ENCODE measurements at places on chromosomes 2 and 18.

- peak; percentile 95 for DNase-seq
These were observed 34.1 kb downstream of the SOCS6 start for GRCh38 chr18:70322928-70323327.

- DNase-seq, result no peak
These were observed 26.1 kb upstream of the FAM237A start for GRCh38 chr2:206616151-206616550.

DNA sequence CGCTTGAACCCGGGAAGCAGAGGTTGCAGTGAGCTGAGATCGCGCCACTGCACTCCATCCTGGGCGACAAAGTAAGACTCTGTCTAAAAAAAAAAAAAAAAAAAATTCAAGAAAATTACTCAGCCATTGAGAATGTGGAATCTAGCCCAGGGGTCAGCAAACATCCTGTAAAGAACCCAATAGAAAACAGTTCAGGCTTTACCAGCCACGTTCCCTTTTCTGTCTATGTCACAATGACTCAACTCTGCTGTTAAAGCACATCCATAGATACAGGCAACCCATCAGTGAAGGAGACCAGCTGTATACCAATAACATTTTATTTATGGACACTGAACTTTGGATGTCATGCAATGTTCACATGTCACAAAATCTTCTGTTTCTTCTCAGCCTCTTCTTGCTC lies 435.6 kb upstream of the GYPC start:
- DNase-seq, result no peak

DNA sequence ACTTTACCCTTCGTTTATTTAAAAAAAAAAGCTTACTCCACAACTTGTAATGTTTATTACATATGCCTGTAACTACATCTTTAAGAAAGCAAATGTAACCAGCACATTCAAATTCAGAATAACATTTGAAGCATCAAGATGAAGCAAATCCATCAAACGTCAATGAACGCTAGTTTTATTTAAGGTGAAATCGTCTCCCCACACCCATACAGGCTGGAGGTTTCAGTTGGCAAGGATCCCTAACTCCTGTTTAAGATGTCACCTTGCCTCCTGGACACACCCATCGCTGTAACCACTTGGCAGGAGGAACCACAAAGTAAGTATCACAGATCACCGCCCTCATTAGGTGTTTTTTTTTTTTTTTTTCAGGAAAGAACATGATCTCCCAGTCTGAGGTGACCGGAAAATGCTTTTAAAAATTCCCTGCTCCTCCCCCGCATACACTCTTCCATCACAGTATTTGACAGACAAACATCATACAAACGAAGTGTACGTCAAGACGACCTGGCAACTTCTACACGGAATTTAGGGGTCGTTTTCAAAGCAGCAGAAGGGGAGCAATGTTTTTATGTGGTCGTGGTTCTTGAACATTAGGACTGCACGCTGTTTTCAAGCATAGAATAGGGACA lies 19.7 kb upstream of the STPG4 start:
- no peak for DNase-seq

GRCh38 chr2:45070113-45070652 lies 60.9 kb upstream of the SIX2 start:
- DNase-seq, result no peak

DNA sequence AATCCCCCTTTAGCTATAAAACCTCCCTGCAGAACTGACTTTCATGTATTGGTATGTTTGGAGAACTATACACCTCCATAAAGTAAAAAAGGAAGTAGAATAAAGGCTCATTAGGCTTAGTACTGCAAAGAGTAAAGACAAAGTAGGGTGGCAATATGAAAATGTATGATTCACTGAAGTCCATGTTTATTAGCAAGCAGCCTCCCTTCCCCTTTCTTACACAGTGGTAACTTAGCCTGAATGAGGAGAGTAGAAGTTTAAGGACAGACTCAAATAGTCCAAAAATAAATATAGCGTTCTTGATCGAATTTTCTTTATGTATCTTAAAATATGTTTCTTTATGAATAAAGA lies 1.5 kb downstream of the ZNF804A start:
- no peak for DNase-seq

DNA sequence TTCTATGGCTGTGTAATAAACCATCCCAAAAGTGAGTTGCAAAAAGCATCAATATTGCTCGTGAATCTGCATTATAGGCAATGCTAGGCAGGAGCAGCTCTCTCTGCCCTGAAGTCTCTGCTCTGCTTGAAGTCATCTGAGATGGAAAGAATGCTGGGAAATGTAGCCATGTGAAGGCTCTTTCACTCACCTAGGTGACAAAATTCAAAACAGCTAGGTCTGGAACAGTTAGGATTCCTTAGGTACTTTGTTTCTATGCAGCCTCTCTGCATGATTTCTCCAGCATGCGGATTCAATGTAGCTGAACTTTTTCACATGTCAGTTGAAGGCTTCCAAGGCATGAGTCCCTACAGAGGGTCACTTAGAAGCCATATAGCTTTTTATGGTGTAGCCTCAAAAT lies 1383.7 kb downstream of the LRP1B start:
- DNase-seq, result no peak

- peak; percentile 30 for DNase-seq
These were observed 51.8 kb downstream of the ZNF385B start for GRCh38 chr2:179809606-179810005.
